ENCODE measurements at places on chromosomes 12 and 14. TPM values are rescaled to one million over a fixed set of nuclear protein-coding genes. Genes with fewer than 3 reads are reported as not detected.

The PPP4R4 gene
- total RNA-seq = 0.51 TPM

The CFAP73 gene
- total RNA-seq = not detected

The DEPDC4 gene
- total RNA-seq = 1.2 TPM

The PTPRR gene
- under 0.01 TPM for total RNA-seq

DNA sequence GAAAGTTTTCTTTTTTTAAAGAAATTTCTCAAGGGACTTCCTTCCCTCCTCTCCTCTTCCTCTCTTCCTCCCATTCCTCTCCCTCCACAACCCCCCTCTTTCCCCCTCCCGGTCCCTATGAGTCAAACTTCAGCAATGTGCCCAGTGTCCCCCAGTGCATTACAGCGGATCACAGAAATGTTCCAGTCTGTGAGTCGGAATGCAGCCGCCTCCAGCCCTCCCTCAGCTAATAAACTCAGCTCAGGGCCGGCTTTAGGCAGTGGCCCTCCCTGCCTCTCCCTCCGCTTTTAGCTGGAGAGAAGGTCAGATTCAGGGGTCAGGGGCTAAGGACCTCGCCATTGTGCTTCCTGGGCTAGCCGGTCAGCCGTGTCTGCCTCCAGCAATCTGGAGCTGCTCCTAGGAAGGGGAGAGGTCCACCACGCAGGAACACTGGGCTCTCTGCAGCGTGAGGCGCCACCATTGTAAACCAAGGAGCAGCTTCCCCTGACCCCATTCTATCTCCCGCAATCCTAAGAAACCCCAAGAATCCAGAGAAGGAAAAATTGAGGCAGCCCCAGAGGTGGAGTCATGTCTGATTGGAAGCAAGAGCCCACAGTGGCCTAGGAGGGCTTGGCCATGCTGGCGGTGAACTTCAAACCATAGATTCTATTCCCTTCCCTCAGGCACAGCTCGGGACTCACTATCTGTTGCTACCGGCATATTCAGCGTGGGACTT is 1.1 kb upstream of the HDAC7 start:
- peak; percentile 95 for DNase-seq

DNA sequence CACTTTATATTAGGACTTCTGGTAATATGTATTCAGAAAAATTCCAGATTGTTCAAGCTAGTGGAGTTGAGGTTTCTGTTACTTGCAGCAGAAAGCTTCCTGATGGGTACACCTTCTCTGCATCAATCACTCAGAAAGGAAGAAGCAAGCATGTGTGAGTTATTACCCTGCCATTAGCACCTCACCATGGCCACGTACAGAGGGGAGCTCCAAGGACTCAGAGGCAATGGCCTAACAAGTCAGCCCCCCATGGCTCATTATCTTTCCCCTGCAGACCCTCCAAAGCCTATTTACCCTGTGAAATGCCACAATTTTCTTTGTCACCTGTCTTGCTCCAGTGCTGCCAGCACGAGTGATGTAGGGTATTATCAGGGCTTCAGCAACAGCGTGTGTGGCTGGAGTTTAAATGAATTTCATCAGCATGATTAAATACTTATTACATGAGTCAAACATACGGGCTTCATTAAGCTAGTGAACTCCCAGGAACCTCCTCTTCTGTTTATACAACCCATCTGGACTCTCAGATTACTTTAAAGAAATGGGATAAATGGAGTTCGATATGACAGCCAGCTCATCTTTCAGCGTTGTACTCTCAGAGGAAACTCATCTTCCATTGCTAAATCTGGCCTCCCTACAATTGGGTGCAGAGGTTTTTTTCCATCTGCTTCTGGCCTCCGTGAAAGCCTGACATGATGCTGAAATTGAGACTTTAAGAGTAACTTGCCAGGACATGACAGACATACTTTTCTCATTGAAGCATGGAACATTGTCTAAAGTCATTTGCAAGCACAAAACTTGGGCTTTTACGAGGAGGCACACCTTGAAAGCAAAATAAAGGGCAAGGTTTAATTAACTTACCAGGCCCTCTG is 135.9 kb downstream of the TMEM30B start:
- DNase-seq = peak; percentile 96

The GOLGA5 gene
- 47.3 TPM for total RNA-seq

DNA sequence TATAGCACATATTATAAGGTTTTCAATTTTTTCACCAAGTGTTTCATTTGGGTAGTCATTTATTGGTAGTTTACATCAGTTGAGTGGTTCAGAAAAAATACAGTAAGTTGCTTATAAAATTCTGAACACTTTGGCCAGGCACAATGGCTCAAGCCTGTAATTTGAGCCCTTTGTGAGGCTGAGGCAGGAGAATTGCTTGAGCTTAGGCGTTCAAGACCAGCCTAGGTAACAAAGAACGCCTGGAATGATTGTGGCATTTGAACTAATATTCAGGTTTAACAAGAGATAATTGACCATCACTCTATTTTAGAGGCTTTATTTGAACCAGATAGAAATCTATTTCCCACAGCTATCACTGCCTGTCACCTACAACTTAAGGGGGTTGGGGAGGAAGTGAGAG is 22.7 kb downstream of the HIF1A start:
- no peak for DNase-seq

GRCh38 chr14:32246751-32247150 is 43.7 kb upstream of the RNU6-8 start:
- no peak for DNase-seq

GRCh38 chr12:78009031-78009430 is 178.3 kb downstream of the NAV3 start:
- DNase-seq = no peak

DNA sequence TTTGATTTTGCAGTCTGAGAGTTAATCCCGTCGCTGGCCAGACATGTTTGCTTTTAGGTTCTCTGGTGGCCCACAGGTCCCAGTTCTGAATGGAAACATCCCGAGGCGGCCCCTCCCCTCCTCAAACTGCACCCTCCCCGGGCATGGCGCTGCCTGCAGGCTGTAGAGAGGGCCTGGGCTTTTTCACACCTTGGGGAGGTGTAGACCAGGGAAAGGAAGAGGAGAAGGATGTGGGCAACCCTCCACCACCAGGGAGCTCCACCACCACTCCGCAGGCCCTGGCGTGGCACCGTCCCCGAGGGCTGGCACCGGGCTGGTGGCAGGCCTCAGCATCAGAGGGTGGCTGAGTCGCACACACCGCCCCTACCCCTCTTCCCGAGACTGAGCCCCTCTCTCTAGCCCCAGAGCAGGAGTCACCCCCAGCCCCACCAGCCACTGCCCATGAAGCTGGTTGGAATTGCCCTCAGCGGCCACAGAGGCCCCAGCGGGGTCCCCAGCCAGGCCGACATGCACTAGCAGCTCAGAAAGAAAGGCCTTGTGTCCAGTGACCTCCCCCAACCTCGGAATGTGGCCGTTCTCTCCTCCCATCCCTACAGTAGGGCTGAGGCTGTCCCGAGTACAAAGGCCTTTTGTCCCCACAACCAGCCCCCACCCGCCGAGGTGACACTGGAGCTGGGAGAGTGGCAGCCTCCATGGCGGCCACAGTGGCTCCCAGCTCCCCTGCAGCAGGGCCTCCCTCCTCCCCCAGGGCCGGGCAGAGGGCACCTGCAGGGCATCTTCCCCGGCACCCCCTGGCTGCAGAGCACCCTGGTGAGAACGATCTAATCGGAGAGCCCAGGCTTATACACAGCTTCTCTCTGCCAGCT is 23.5 kb upstream of the INF2 start:
- DNase-seq = no peak

DNA sequence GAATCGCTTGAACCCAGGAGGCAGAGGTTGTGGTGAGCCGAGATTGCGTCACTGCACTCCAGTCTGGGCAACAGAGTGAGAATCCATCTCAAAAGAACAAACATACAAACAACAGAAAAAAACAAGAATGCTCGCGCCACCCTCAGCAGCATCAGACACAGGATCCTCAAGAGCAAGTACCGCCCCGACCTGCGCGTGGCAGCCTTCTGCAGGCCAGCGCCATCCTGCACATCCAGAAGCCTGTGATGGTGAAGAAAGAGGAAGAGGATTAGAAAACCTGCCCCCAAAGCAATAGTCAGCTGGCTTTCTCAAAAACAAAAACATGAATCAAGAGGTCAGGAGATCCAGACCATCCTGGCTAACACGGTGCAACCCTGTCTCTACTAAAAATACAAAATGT is 30.0 kb upstream of the EID3 start:
- no peak for DNase-seq

- no peak for DNase-seq
Observed at GRCh38 chr12:68158432-68158831, 1.1 kb downstream of the IFNG start.

DNA sequence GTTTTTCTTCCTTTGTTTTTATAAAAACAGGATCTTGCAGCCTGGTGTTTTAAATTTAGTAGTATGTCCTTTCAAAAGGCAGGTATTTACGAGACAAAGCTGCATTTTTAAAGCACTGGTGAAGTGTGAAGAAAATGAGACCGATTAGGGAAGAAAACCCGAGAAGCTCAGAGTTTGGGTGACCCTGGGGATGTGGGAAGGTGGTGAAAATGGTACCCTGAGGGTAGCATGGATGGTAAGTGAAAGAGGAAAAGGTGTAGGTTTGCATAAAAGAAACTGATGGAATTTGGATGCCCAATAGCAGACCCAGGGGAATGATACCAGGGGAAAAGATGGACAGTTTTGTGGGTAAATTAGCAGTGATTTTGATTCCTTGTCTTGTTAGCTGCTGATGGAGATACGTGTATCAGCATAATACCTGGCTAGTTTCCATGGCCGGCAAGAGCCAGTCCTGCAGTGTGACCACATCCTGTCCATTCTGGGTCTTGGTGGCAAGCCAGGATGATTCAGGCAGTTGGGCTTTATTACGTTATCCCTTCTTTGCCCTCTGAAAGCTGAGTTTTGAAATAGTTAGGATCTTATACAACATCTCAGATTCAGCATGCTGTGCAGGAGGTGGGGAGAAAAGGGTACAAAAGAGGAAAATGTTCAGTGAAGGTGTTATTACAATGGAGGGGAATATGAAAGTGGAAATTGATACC is 8.9 kb downstream of the BICD1 start:
- DNase-seq = peak; percentile 99

DNA sequence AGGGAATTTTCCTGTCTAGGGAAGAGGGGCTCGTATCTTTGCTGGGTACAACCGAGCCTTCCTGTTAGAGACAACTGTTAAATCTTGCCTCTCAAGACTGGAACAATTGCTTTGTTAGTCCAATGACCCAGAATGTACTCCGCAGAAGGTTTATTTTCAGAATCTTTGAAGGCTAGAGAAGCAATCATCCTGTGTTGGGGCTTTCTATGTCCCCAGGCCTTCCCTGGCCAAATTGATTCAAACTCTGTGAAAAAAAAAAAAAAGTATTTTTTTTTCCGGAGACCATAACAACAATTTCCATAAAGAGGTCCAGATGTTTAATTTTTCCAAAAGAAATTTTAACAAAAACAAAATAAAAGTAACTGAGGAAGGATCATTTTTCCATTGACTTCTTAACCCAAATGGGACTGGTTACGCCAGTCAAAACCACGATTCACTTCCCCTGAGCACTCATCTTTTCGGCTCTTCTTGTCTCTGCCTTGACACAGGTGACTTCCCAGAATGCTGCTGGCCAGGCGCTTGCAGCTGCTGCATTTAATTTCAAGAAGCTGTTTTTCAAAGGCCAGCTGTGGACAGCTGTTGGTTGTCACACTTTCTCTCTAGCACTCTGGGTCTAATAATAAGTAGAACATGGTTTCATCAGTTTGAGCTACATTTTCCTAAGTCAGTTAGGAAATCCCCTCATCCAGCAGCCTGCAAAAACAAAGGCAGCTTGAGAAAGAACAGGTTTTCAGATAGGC is 81.6 kb upstream of the MANSC4 start:
- DNase-seq = peak; percentile 86

- DNase-seq = no peak
Observed at GRCh38 chr14:32666308-32666707, 272.4 kb upstream of the NPAS3 start.

- peak; percentile 48 for DNase-seq
Observed at GRCh38 chr12:80422550-80422949, 21.5 kb upstream of the PTPRQ start.

DNA sequence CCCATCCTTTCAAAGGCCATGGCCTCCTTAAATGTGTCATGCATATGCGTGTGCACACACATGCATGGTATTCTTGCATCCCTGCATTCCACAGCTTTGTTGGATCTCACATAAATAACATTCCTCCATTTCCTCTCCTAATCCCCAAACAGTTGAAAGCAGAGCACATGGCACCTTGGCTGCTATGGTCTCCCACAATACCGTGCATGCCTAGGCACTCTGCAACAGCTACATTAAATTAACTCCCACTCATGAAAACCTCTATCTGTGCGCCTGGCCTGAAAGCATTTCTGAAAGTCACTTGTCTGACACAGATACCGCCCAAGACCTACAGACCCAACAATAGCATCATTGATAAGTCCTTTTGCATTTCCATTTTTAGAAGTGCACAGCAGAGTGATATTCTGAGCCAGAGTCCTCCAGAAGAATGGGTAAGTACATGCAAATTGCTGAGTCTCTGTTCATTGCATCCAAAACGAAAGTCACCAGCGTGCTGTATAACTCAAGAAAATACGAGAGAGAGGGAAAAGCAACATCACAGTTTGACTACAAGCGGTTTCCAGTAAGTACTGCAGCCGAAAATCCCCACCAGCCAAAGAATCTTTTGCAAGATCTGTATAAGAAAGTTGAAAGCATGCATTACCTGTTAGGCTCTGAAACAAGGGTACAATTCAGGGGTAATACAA is 436 bp downstream of the ASB2 start:
- DNase-seq = no peak

The ADGRD1 gene
- 7.3 TPM for total RNA-seq

The NYNRIN gene
- 8.2 TPM for total RNA-seq

The IKBIP gene
- 38.5 TPM for total RNA-seq

- DNase-seq = no peak
Observed at GRCh38 chr12:120650233-120650690, 9.8 kb downstream of the CABP1 start.

DNA sequence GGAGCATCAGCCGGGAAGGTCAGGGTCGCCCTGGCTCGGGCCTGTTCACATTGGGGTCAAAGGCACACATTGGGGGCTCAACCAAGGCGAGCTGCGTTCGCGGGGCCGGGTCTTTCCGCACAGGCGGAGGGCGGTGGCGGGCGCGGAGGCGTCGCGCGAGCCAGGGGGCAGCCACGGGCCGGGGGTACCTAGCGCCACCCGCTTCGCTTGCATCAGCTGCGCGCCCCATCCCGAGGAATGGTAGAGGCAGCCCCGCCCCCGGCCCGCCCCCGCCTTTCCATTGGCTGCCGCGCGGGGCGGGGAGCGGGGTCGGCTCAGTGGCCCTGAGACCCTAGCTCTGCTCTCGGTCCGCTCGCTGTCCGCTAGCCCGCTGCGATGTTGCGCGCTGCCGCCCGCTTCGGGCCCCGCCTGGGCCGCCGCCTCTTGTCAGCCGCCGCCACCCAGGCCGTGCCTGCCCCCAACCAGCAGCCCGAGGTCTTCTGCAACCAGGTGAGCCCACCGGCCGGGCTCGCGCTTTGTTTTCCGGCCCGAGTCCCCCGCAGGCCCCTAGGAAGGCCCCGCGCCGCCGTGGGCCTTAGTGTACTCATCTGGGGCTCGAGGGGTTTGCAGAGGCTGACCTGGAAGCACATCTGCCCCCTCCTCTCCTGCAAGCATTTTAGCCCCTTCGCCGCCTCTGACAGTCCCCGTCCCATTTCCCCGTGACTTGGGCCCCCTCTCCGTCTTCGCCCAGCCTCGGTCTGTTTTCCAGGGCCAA is at the start of gene ALDH2:
TSS of gene ALDH2 (plus strand) at position 326 of the 754 bp plus-strand sequence. CDS start at position 376, 50 bp downstream.
- DNase-seq = peak; percentile 55
